ENCODE measurements at places on chromosomes 3 and 15. TPM values are rescaled to one million over a fixed set of nuclear protein-coding genes. Genes with fewer than 3 reads are reported as not detected.

DNA sequence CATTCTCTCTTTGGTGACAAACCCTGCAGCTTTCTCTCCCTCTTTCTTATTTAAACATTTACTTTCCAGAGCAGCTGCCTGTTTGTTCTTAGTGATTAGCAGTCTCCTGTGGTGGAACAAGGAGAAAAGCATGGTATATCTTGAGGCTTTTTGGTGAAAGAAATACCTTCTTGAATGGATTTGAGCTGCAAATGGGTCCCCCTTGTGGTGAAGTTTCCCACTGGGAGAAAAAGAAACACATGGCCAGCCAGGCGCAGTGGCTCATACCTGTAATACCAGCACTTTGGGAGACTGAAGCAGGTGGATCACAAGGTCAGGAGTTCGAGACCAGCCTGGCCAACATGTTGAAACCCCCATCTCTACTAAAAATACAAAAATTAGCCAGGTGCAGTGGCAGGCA, 48.3 kb upstream of the ACP3 start:
- peaks cover 3% of the 10 kb centered on the region for H3K27me3 ChIP-seq
- DNase-seq: no peak
- no peaks in the 10 kb centered on the region for H3K4me1 ChIP-seq
- no peak overlapping the region for H3K4me3 ChIP-seq

DNA sequence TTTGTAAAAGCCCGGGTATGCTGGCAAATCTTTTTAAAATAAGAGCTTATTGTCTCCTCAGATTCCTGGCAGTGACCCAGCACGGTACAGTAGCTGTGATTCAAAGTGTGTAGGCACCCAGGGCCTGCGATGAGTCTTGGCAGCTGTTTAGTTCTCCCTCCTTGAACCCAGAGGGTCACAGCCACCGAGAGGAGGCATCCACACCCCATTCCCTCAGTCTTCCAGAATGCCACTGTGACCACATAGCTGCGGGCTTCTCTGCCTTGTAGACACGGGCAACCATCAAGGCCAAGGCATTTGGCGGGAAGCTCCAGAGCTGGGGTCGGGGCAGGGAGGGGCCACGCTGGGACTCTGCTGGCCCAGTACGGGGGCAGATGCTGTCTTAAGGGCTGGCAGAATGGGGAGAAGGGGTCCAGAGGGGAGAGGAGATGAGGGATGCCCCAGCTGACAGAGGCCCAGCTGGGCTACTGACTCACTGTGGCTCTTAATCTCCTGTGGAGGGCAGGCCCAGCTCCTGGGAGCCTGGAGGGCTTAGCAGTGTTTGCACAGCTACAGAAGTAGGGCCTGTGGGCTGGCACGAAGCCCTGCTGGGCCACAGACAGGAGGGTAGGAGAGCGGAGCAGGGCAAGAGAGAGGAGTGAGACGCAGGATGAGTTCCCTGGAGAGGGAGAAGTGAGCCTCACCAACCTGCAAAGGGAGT, 68.8 kb upstream of the DLG1 start:
- H3K4me1 ChIP-seq: no peaks in the 10 kb centered on the region
- no peak overlapping the region for H3K4me3 ChIP-seq
- no peak for DNase-seq
- peaks cover 11% of the 10 kb centered on the region for H3K27me3 ChIP-seq
- no peaks in the 10 kb centered on the region for H3K36me3 ChIP-seq

DNA sequence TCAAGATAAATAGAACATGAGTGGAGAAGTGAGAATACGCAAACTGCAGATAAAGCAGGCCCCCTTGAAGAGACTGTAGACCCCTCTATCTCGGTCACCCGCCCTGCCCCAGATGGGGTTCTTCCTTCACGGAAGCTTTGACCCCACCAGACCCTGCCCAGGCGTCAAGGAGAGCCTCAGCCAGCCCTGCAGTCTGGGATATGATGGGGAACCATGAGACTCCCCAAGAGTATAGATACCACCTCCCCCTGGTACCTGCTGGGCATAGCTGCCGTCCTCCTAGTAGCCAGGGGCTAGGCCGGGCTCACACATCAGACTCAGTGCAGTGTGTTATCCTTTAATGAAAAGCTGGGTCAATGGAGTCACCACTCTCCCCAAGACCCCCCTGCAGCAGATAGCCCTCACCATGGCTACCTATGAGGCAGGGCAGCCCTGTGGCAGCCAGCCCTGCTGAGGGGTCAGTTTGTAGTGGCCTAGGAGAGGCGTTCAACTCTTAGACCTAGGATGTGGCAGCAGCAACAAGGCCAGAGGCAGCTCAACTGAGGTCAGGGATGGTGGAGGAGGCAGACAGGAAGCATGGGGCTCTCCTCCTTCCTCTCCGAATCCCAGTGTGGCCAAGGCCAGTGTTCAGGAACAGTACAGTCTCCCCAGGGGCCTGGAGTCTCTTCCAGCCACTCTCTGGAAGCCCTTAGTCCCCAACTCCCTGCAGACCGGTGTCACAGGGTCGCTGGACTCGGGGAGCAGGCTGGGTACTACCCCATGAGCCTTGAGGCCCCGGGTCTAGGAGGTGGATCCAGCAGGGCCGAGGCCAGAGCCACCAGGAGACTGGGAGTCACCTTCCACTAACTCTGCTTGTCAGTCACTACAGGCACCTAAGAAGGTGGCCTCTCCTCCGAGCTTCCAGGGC, 26.1 kb downstream of the PLXNB1 start:
- H3K4me1 ChIP-seq: no peaks in the 10 kb centered on the region
- DNase-seq: peak; percentile 4
- no peak overlapping the region for H3K4me3 ChIP-seq
- no peaks in the 10 kb centered on the region for H3K36me3 ChIP-seq
- no peak overlapping the region for H3K27ac ChIP-seq
- peaks cover 1% of the 10 kb centered on the region for H3K27me3 ChIP-seq

The GABRB3 gene
- 0.17 TPM for total RNA-seq

The CCR9 gene
- not detected for total RNA-seq
